ENCODE measurements at places on chromosomes 7 and 10.

- no peak for DNase-seq
These were observed 33.4 kb downstream of the BCAP29 start for GRCh38 chr7:107613439-107613838.

- no peak for DNase-seq
These were observed 1.7 kb upstream of the UPP1 start for GRCh38 chr7:48087349-48087748.

DNA sequence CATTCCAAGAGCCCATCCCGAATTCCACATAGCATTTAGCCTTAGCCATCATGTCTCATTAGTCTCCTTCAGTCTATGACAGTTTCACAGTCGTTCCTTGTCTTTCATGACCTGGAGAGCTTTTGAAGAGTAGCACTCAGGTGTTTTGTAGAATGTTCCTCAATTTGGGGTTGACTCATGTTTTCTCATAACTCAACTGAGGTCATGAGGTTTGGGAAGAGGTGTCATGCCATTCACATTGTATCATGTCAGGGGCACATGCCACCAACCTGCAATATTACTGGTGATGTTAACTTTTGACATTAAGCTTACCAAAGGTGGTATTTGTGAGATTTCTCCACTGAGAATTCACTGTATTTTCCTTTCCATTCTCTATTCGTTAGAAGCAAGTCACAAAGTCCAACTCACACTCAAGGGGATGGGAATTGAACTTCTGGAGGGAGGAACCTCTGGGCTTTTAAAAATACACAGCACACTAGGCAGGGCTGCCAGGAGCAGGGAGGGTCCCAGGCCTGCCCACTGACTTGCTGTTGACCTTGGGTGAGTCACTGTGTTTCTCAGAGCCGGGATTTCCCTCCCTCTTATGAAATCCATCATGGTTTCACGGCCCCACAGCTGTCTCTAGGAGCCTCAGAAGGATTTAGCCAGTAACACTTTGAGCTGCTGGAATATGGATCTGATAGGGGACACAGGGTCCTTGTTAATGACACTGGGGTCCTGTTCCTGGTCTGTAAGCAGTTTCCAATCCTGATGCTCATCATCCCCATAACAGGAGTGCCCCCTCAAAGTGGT is 74.4 kb upstream of the TCF7L2 start:
- no peak for DNase-seq

DNA sequence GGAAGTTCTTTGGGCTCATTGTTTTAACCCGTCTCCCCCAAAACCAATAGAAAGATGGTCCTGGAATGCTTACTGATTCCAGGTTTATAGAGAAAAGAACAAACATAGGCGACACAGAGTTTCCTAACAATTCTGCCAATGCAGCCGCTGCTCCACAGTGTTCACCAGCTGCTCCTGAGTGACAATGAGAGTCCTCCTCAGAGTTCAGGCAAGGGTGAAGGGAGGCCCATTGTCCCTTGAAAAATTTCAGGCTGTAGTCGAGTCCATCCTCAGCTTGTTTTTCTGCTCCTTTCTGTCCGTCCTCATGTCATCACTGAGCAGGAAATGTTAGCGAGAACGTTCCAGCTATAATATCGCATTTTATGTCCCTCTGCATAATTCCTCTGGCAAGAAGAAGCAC is 537.6 kb downstream of the TCERG1L start:
- DNase-seq = no peak

DNA sequence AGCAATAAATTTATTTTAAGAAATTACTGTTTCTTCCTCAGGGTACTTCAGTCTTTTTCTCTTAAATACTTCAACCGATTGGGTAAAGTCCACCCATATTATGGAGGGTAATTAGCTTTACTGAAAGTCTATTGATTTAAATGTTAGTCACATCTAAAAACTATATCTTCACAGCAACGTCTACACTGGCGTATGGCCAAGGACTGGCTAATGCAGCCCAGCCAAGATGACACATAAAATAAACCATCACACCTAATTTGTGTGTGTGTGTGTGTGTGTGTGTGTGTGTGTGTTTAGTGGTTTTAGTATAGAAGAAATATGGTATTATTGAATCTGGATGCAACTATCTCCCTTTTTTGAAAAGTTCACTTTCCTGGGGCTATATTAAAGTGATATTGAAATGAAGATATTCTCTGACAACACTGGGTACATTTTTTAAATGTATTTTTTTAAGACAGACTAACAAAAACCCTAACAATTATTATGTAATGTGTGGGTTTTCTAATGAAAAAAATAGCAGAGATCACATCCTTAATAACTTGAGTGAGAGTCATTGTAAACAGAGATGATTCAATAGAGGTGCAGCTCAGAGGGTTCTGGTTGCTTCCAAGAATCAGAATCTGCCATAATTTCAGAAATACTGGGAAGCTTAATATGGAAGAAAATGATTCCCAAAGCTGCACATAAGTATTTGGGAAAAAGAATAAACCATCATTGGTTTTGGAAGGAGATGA is 584.2 kb upstream of the MBL2 start:
- DNase-seq = no peak

DNA sequence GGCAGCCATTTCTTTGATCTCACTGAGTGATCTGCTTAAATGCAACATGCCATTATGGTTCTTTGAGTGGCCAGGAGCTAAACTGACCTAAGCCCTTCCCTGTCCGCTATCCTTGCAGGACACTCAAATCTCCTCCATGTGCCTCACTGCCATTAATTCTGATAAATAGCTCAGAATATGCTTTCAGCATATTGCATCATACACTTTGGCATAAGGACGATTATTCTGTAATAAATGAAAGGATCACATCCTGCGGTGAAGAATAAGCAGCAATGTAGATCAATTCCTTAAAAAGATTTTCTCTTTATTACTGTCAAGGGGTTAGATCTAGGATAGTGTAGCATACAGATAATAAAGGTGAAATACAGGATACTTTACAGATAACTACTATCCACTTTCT is 231.8 kb upstream of the CTBP2 start:
- DNase-seq = no peak

- no peak for DNase-seq
These were observed 984.1 kb downstream of the LRMDA start for GRCh38 chr10:76415554-76415953.

- no peak for DNase-seq
These were observed 99.3 kb downstream of the ZNF248 start for GRCh38 chr10:37758074-37758473.

DNA sequence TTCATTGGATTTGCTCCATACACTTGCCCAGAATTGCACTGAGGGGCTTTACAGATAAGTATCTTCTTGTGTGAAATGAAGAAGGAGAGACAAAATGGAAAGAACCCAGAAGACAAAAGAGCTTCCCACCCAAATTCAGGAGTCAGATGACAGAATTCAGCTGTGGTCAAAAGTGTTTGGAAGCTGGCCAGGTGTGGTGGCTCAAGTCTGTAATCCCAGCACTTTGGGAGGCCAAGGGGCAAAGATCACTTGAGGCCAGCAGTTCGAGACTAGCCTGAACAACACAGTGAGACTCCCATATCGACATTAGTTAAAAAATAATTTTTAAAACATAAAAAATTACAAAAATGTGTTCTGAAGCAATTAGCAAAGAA is 27.1 kb downstream of the DUSP5 start:
- no peak for DNase-seq

DNA sequence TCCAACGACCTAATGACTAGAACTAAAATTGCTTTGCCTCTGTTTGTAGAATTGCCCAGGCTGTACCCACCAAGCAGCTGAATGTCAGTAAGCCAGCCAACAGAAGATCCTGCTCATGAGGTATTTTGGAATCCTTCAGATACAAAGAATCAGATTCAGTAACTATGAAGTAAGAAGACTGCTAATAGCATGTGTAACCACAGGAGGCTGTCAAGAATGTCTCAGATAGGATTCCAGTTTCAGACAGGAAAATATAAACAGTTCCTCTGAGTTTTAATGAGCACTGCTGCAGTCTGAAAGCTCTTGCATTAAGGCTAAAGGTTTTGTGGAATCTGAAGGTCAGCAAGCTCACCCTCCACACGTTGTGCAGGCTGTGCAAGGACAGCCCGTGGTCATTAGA is 112.6 kb upstream of the ADAM12 start:
- DNase-seq = no peak

DNA sequence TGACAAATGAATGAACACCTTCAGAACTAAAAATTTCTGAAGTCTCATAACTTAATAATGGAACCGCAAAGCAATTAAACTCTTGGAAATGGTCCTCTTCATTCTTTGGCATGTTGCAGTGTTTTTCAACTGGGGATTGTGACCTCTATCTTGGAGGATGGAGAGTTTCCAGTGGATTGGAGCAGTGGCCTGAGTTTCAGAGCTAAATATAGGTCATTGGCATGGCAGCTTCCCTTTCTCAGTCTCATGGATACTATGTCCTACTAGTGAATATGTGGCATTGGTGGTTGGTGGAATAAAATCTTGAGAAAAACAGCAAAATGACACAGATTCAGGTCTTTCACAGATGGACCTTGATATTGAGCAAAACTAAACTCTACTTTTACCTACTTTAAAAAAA is 24.1 kb upstream of the EPC1 start:
- DNase-seq = no peak

DNA sequence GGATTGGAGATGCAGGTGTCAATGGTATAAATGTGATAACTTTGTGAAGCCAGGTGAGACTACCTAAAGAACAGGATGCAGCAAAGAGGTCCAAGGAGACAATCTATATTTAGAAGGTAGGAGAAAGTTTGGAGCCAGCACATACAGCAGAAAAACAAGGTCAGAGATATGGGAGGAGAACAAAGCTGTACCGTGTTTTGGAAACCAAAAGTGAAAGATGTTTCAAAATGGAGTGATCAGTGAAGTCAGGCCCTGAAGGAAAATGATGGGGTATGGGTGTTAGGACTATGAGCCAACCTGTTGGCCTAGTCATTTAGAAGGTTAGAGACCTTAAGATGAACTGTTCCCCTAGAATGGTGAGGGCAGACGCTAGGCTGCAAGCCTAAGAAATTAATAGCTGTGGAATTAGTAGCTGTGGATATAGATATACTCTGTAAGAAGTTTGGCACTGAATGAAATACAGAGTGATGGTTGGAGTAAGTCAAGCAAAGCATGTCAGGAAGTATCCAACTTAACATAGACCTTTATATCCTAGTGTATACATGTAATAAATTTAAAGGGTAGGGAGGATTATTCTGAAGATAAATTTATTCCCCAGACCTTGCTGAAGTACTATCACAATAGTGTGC is 149.8 kb upstream of the WNT16 start:
- no peak for DNase-seq

GRCh38 chr7:7292608-7293007 is 110.3 kb downstream of the C1GALT1 start:
- no peak for DNase-seq

DNA sequence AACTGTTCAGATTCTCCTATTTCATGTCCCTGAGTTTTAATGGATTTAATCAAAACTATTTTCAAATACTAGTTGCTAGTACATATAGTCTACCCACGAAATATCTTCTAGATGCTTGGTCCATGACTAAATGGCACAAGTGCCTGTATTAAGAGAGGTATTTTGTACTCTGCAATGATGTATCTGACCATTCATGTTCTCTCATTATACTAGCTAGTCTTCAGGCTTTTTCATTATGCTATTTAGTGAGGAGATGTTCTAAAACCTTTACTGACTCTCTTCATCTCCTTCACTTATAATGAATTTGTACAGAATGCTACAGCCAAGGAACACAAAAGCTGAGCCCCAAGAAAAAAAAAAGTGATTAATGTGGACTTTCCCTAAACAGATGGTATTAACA is 222.5 kb downstream of the AHR start:
- no peak for DNase-seq

GRCh38 chr7:95863-96260 is 96.5 kb upstream of the FAM20C start:
- DNase-seq = no peak

DNA sequence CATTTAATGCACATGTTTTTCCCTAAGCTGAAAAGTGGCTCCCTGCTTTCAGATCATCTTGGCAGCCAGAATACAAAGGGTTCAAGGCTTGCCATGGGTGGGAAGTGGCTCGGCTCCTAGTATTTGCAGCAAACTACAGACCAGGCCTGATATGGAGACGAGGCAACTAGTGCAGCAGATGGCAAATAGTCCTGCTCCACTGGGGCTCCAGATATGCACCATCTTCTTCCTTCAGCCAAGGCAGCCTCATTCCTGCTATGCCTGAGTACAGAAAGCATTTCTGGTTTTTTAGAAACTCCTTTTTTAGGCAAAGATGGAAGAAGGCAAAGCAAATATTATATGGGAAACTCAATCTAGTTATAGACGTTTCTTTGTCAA is 23.9 kb downstream of the LRRC4 start:
- DNase-seq = no peak

GRCh38 chr10:61001731-61002122 is 57.7 kb upstream of the RHOBTB1 start:
- no peak for DNase-seq

GRCh38 chr10:21523557-21524008 is 1.9 kb downstream of the SKIDA1 start:
- DNase-seq = no peak

DNA sequence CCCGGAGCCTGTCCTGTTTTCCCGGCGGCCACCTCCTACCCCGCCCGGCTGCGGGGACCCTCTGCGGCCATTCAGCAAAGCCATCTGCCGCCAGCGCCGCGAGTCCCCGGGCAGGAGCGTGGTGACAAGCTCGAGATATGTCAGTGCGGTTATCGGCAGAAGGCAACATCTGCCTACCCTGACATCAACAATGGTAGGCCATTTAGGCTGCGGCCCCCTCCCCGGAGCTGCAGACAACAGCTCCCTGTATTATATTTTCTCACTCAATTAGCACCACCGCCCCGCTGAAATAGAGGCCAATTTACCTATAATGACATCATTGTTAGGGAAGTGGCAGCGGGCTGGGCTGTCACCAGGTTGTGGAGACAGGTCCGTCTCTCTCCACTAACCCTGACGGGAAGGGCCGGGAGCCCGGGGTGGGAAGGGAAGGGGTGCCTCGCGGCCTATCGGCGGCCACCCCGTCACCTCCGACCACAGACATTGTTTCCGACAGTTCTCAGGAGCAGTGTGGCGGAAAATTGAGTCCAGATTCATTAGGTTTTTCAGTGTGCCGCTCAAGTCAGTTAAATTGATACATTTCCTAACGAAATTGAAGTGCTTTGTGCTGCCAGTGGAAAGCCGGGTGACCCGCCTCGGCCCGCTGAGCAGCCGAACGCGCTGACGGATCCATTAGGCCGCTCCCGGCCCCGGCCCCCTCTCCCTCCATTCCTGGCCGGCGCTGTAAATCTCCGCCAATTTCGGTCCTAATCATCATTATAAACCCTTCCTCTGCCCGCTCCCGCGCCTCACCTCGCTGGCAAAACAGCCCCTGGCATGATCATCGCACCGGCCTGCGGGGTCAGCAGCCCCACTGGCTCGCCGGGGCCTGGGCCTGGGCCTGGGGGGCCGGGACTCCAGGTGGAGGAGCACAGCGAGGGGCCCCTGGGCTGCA is 43.0 kb downstream of the UNCX start:
- no peak for DNase-seq

GRCh38 chr7:92333866-92334265 is 88.1 kb downstream of the ANKIB1 start:
- no peak for DNase-seq
